Epithelial cell of esophagus (primary cell): ENCODE measurements at places on chromosomes 1 and 21.
A peak's percentile ranks its signal among the peaks of the same experiment; 100 is the strongest.

DNA sequence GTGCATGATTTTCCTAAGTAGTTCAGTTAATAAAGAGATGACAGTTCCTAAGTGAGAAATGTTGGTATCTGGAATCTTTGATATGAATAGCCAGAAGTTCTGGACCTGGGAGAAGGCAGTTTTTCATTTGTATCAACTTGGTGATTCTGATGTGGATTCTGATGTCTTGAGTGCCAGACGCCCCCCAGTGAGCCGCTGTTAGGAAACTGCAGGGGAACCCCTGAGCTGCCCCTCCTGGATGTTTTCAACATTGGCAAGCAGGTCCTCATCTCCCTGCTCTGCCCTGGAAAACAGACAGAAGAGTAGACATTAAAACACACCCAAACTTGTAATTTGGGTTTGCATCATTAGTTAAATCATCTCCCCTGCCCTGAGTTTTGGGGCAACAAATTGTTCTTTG is 7.4 kb downstream of the ETS2 start:
- no peak for DNase-seq

DNA sequence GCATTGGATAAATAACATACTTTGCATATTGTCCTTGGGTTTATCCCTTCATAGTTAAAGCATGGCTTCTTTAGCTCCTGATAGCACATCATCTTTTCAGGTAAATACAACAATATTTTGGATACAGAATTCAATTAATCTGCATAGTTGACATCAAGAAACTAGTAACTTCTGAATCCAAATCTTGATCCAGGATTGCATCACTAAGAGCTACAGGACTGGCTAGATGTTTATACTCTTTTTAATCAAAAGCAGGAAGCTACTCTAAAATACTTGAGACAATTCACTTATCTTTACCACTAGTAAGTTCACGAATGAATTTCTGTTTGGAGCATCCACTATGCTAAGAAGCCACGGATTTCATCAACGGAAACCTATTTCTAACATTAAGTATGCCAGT is 54.2 kb upstream of the SLC44A3 start:
- no peak for DNase-seq

DNA sequence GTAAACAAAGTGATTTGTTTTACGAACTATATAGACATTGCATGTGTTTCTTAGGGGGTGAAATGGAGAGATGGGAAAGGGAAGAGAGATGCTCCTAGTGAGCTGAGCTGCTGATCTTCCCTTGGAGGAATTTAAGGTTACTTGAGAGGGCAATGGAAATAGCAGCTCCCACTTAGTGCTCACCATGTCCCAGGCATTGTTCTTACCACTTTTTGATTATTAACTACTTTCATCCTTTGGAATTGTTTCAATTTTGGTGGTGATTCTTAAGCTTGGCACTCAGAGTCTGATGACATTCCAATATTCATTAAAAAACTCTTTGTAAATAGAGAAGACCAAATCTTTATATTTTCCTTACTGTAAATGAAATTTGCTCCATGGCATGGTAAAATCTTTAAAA is 124.9 kb downstream of the ITSN1 start:
- DNase-seq = no peak

DNA sequence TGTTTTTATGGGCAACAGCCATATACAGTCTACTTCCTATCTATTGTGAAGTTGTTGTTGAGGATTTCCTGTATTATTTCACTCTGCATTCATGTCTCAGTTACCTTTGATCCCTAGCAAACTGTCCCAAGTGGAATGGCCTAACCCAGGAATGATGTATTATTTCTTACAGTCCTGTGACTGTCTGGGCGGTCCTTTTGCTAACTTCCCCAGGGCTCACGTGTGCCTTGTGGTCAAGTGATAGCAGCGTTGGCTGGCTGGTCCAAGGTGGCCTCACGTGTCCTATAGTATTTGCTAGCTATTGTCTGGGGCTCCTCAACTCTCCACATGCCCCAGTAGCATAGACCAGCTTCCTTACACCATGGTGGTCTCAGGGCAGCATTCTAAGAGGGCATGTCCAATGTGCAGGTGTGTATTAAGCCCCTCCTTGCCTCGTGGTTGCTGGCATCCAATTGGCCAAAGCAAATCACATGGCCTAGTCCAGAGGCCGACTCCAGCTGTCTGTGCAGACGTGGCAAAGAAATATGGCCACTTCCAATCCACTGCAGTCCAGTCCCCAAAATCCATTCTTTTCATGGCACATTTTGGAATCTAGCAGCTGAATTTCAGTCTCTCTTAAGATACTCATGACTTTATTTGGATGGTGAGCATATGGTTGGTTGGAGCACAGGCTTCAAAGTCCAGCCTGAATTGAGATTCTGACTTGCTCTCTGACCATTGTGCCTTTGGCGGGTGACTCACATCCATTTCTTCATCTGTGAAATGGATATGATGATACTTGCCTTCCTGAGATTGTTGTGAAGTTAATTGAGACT is 94.1 kb downstream of the GALNT2 start:
- DNase-seq = peak; percentile 77

DNA sequence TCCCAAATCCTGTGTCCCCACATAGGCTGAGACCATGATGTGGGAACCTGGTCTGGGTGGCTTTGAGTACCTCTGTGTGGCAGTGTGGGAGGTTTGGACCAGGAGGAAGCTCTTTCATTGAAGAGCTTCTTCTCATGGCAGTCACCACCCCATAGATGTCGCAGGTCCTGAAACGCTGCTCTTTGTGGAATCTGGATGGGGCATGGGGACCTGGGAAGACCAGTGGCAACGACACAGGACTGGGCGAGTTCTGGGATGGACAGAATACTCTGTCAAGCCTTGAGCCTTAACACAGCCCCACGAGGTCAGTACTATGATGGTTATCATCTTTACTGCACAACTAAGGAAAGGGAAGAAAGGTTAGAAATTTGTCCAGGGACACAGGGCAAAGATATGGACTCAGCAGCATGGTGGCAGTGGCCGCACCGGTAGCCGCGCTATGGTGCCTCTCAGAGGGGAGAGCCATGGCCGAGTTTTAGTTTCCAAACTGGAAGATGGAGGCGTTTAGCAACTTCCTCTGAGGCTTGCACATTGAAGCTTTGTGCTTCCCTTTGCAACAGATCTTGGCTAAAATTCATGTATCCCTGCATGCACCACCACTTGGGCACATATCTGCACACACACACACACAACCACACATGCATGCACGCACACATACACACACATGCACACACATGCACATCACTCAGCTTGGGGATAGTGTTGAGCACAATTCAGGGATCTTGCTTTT is 117.7 kb upstream of the C1orf174 start:
- no peak for DNase-seq

- DNase-seq = no peak
Measured at GRCh38 chr1:6819246-6820040, 34.2 kb downstream of the CAMTA1 start.
